ENCODE measurements at places on chromosomes 1 and 21.

- no peak for DNase-seq
These were observed 95.8 kb downstream of the DISC1 start for GRCh38 chr1:231722356-231722755.

DNA sequence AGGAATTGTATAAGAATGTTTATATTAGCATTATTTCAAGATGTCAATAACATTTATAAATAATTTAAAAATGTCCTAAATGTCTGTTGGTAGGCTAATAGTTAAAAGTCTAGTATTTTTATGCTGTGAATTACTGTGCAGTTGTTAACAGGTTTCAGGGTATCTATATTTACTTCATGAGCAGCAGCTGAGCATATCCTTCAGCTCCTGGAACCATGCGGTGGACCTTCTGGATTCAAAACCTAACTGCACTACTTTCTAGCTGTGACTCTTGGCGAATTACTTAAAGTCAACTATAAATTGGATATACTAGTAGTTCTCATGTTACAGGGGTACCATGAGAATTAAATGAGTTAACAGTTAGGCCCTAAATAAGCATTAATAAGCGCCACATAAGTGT, 3.7 kb downstream of the CEP350 start:
- no peak for DNase-seq

GRCh38 chr1:59901770-59902388, 24.7 kb downstream of the CYP2J2 start:
- DNase-seq: no peak

- DNase-seq: no peak
These were observed 163.2 kb downstream of the FMN2 start for GRCh38 chr1:240254778-240255291.

- DNase-seq: no peak
These were observed 12.1 kb upstream of the FAM43B start for GRCh38 chr1:20540281-20540680.

GRCh38 chr1:107434361-107434693, 293.5 kb downstream of the NTNG1 start:
- DNase-seq: no peak

GRCh38 chr1:54437783-54438182, 31.6 kb upstream of the SSBP3 start:
- DNase-seq: no peak

- DNase-seq: no peak
These were observed 50.5 kb downstream of the ABCD3 start for GRCh38 chr1:94468708-94469107.

GRCh38 chr1:23627069-23627735, 64.4 kb upstream of the RPL11 start:
- no peak for DNase-seq

DNA sequence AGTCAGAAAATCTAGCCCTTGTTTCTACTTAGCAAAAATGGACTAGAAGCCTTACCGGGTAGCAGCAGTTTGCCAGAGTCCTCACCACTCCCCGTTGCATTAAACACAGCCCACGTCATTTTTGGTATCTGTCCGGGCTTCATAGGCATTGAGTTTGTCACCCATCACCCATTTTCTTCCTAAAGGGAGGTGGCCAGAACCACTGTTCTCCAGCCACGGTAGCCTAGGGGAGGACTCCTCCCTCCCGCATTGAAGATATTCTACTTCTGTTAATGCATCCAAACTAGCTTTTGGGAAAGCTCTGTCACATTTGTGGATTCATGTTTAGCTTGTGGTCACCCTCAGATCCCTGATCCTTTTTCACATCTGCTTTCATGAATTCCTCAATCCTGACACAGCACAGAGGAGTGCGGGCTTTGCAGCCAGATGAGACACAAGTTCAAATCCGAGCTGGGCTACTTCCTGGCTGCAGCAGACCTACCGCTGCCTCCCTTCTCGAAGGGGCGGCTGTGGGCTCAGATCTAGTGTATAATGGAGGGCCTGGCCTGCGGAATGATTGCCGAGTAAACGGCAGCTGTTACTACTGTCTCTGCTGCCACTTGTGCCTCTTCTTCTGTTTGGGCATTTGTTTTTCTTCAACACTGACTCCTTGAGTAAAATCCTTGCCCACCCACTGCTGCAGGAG, 63.2 kb upstream of the EFHD2 start:
- no peak for DNase-seq

- peak; percentile 68 for DNase-seq
These were observed 292.2 kb downstream of the SMYD3 start for GRCh38 chr1:246214708-246215509.

- DNase-seq: no peak
These were observed 21.8 kb downstream of the MFSD2A start for GRCh38 chr1:39976732-39977131.

GRCh38 chr21:33375101-33375644, 28.0 kb upstream of the IFNGR2 start:
- DNase-seq: no peak

DNA sequence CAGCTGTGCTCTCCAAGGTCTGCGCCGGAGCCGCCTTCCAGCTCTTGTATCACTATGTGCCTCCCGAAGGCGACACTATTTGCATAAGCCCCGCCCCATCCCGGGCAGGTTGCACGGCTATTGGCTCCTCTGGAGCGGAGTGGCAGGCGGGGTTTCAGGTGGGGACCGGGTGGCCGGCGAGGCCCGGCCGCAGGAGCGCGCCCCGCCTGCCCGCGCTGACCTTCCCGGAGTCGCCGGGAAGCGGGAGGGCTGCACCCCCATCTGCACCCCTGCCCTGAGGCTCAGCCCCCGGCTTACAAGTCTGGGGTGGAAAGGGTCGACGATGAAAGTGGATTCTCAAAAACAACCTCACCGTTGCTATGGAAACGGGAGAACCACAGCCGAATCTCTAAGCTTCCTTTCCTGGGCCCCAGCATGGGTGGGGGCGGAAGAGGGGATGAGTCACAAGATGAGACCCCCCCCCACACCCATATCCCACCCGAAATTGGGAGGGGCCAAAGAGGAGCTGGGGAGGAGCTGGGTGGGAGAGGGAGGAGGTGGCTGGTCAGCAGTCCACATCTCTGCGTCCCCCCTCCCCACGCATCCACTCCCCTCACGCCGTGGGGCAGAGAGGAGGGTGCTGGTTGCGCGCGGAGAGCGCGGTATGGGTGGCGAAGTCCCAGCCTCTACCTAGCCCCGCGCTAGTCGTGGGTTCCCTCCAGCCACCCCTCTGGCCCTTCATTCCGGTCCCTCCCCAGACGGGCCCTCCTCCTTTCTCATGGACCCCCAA, at the start of gene HPCAL4:
Gene HPCAL4 (minus strand): TSS at position 51 of the 769 bp plus-strand sequence. CDS start 6,830 bp downstream, outside the sequence.
- peak; percentile 58 for DNase-seq

- DNase-seq: no peak
These were observed 9.3 kb upstream of the FAM89A start for GRCh38 chr1:231049121-231049979.

DNA sequence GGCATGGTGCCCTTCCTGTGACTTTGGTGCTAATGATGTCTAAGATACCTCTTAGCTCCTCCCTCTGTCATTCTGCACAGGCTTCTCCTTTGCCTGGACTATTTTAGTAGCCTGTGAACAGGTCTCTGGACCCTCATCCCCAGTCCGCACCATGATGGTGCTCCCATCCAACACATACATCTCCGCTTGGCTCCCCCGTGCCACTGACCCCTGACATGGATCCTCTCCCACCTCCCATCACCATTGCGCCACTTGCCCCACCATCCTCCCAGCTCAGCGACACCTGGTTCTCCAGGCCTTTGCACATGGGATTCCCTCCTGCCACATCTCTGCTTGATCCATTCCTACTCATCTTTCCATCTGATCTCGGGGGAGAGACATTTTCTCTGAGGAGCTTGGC, 33.9 kb downstream of the RUNX3 start:
- no peak for DNase-seq

GRCh38 chr1:88746916-88747315, 62.8 kb downstream of the PKN2 start:
- DNase-seq: no peak

DNA sequence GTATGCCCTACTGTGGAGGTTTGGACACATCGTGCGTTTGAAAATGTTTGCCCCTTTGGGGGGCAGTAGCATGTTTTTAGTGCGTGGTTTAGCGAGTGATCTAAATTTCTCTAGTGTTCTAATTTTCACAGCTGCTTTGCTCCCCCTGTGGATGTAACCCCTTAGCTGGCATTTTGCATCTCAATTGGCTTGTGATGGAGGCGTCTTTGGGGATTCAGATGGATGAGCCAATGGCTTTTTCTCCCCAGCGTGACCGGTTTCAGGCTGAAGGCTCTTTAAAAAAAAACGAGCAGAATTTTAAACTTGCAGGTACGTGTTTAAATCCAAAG, 836 bp downstream of the CDC7 start:
- no peak for DNase-seq

- no peak for DNase-seq
These were observed 31.3 kb downstream of the SLC30A1 start for GRCh38 chr1:211547710-211548109.

- no peak for DNase-seq
These were observed 76.7 kb downstream of the OBSCN start for GRCh38 chr1:228284521-228284920.

DNA sequence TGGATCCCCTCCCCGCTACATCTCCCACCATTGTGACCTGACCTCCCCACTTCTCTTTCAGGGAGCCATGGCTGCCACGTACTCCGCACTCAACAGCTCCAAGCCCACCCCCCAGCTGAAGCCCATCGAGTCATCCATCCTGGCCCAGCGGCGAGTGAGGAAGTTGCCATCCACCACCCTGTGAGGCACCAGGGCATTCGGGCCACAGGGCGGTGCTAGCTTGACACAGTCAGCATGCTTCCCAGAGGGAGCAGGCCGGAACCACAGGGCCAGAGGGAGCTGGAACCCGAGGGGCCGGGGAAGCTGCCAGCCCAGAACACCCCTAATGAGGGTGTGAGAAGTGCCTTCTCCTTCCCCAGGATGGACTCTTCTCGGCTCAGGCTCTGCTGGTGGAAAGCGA, 44.5 kb downstream of the RPS6KA1 start:
- DNase-seq: no peak

DNA sequence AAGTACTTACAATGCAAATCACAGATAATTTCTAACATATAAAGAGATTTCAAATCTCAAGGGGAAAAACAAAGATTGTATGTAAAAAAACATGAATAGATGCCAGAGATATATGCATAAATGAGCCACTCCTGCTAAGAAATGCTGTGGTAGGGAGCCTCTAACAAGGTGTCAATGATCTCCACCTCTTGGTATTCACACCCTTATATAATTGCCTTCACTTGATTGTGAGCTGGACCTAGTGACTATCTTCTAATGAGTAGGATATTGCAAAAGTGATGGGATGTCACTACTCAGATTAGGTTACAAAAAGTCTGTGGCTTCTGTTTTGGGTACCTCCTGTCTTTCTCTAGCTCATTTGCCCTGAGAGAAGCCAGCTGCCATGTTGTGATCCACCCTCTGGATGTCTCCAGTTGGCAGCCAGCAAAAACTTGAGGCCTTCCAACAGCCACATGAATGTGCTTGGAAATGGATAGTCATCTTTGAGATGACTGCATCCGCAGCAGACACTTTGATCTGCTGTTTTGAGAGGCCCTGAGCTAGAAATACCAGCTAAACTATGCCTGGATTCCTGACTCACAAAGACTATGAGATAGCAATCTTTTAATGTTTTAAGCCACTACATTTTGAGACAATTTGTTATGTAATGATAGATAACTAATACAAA, 196.1 kb upstream of the FGGY start:
- DNase-seq: no peak

GRCh38 chr1:203440771-203441170, 34.8 kb upstream of the PRELP start:
- DNase-seq: peak; percentile 8

GRCh38 chr1:229272164-229273158, 1.6 kb downstream of the RAB4A start:
- DNase-seq: no peak

DNA sequence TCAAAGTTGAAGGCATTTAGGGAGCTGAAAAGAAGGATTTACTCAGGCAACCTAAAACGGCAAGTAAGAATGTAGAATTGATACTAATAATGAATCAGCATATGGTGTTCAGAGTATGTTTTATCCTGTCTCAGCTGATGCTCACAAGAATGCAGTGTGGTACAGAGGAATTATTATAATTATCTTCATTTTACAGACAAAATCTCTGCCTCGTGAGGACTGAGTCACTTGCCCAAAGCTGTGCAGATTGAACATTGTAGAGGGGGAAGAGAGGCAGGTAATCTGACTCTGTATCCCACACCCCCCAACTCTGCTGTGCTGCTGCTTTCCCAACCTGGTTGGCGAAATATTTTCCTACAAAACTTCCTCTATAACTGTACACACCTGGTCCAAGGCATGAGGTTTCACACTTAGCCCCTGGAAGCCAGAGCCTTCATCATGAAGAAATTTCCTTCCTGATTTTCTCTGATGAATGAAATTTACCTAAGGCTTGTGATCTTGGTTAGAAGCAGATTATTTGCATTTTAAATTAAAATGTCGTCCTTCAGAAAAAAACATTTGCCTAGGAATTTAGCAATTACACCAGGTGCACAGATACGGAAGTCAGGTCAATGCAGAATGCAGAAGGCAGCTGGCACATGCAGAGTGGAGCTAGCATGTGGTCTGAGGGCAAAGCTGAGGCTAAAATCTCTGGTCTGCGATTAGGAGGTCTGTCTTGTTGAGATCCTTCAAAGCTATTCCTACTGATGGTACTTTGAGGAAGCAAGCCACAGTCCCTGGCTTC, 52.8 kb downstream of the DPT start:
- DNase-seq: no peak

- no peak for DNase-seq
These were observed 3.7 kb downstream of the RSBN1 start for GRCh38 chr1:113808450-113809195.

GRCh38 chr1:21217812-21218596, 41.3 kb upstream of the EIF4G3 start:
- DNase-seq: no peak

- no peak for DNase-seq
These were observed 29.8 kb downstream of the DBT start for GRCh38 chr1:100219883-100220282.

- DNase-seq: no peak
These were observed 29.8 kb upstream of the RNF186 start for GRCh38 chr1:19844731-19845495.

- DNase-seq: no peak
These were observed 46.4 kb downstream of the AJAP1 start for GRCh38 chr1:4700801-4701200.

GRCh38 chr1:154157520-154158306, 2.8 kb upstream of the NUP210L start:
- no peak for DNase-seq

GRCh38 chr1:205396967-205397616, 24.8 kb downstream of the LEMD1 start:
- no peak for DNase-seq

GRCh38 chr21:37489553-37489952, 123.0 kb downstream of the DYRK1A start:
- DNase-seq: no peak

All from HS-5 (cell line).